ENCODE measurements at places on chromosomes 3 and 15.

GRCh38 chr3:79820089-79820488, 52.3 kb upstream of the ROBO1 start:
- DNase-seq, result no peak

DNA sequence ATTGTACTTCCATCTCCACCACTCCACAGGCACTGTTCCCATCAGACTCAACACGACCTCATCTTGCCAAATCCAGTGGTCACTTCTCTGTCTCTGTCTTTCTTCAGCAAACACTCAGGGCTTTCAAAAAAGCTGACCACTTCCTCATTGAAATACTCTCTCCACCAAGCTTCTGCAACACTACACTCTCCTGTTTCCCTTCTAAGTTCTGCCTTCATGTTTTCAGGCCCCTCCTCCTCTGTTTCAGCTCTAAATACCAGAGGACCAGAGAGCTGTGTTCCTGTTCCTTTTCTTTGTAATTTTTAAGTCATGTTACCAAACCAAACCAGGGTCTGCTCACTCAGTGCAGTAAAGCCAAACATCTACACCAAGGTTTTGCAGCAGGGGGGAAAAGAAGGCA, 33.8 kb upstream of the ACP3 start:
- peak; percentile 5 for DNase-seq

DNA sequence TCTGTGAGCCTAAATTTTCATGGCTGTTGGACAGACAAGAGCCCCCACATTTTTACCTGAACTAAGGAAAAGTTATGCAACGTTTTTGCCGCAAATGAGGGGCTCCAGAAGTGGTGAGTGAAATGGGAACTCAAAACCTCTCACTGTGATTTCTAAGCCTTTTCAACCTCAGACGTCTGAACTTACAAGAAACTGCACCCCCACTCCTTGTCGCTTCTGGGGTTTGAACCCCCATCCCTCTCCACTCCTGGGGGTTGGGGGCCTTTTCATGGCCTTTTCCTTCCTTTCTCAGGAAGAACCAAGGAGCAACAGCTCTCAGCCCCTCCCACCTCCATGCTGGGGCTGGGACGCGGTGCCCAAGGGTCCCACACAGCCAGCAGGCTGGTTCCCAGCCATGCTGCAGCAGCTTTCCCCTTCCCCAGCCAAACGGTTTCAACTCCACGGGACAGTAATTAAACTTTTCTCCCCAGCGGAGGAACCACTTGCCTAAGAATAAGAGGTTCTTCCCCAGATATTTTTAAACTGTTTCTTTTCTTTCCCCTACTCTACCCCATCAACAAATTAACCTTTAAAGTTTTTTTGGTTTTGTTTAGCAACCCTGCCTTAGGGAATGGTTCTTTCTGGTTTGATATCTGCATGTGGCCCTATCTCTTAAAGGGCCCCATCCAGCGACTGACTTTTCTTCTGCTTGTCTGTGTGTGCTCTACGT, 387.6 kb upstream of the CBLB start:
- DNase-seq, result no peak

- no peak for DNase-seq
These were observed 134.3 kb upstream of the IQSEC1 start for GRCh38 chr3:13207578-13207922.

GRCh38 chr15:76951220-76951619, 19.7 kb downstream of the RCN2 start:
- DNase-seq, result no peak

DNA sequence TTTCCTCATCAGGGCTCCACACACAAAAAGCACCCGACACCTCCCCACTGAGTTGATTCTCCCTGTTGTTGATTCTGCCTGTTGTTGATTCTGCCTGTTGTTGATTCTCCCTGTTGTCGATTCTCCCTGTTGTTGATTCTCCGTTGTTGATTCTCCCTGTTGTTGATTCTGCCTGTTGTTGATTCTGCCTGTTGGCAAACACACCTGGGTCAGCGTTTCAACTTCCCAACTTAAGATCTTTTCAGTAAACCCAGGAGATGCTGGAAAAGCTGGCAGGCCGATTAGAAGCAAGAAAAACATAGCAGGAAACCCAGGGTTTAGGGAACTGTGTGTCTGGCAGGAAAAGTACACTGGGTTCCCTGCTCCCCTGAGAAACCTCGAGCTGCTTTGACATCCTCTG, 47.9 kb downstream of the TNK2 start:
- DNase-seq, result no peak

GRCh38 chr15:93332168-93332553, 243.2 kb upstream of the RGMA start:
- no peak for DNase-seq

DNA sequence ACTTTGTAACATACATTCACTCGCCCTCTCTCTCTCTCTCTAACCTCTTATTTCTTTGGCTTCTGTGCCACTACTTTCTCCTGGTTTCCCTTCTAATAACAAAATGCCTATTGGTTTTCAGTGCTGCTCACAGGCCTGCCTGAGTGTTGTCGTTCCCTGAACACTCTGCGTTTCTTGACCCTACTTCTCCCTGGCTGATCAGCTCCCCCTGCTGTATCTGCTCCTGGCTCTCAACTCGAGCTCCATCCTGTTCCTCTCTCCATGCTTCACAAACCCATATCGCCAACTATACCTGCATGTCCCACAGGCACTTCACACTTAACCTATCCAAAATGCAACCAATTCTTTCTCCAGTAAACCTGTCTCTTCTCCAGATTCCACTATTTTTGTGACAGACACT, 111.4 kb downstream of the OPA1 start:
- no peak for DNase-seq

GRCh38 chr3:25594007-25594502, 70.7 kb downstream of the TOP2B start:
- DNase-seq, result peak; percentile 90

DNA sequence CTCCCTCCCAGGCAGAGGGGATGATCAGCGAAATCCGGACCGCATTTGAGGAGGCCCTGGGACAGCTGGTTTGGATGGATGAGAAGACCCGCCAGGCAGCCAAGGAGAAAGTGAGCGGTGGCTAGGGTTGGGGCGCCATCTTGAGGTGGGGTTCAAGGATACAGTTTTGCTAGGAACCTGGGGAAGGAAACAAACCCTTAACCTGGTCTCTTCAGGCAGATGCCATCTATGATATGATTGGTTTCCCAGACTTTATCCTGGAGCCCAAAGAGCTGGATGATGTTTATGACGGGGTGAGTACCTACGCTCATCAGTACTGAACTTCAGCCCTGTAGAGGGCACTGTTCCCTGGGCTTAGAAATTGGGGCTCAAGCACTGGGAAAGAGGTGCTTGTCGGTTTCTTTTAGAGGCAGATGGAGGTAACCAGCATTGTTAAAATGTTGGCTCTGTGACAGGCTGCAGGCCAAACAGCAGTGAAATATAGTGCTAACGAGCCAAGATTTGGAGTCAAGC, 9.6 kb upstream of the PSMD2 start:
- DNase-seq, result peak; percentile 70

GRCh38 chr3:49725906-49726681, 2.3 kb upstream of the GMPPB start:
- DNase-seq, result no peak

GRCh38 chr3:115651087-115651486, 27.8 kb downstream of the GAP43 start:
- no peak for DNase-seq

- DNase-seq, result no peak
These were observed 20.3 kb upstream of the PROK2 start for GRCh38 chr3:71805199-71805598.
